ENCODE measurements at places on chromosomes 12 and 14.

GRCh38 chr14:78451319-78451695 is 281.1 kb downstream of the NRXN3 start:
- no peak for DNase-seq

DNA sequence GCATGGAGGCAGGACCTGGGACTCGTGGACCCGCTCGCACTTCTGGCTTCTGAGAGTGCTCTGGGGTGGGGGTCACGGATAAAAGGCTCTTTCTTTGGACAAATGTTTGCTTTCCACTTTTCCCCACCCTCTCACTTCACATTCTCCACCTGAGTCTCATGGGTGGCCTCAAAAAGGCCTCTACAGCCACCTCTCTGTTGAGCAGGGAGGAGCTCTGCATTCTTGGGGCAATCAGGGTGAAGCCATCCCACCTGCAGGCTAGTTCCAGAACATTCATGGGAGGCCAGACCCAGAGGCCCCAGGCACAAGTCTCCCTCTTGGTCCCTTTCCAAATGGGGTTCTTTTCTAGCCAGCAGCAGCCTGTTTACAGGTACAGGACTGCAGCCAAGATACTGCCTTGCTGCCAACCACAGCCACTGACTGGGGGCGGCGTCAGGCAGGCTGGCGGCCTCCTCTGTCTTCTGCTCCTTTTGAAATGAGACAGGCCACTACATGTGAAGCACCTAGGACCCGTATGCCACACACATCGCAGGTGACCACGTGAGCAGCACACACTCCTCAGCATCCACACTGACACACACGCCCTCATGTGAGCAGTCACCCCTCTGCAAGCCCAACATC is 18.2 kb upstream of the CEBPE start:
- no peak for DNase-seq

DNA sequence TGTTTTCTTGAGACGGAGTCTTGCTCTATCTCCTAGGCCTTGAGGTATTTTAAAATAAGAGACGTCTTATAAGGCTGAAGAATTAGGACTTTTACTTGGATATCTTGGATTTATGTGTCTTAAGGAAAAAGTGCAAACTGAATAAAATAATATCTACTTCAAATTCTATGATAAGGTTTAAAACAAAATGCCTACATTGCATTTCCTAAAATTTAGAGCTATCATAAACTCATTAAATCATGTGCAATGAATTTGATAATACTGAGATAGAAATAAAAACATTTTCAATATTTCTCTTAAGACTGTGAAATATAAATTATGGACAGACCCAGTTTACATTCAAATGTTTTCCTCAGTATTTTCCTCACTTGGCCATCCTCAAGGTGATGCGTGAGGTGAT is 729.5 kb upstream of the LMO3 start:
- no peak for DNase-seq

DNA sequence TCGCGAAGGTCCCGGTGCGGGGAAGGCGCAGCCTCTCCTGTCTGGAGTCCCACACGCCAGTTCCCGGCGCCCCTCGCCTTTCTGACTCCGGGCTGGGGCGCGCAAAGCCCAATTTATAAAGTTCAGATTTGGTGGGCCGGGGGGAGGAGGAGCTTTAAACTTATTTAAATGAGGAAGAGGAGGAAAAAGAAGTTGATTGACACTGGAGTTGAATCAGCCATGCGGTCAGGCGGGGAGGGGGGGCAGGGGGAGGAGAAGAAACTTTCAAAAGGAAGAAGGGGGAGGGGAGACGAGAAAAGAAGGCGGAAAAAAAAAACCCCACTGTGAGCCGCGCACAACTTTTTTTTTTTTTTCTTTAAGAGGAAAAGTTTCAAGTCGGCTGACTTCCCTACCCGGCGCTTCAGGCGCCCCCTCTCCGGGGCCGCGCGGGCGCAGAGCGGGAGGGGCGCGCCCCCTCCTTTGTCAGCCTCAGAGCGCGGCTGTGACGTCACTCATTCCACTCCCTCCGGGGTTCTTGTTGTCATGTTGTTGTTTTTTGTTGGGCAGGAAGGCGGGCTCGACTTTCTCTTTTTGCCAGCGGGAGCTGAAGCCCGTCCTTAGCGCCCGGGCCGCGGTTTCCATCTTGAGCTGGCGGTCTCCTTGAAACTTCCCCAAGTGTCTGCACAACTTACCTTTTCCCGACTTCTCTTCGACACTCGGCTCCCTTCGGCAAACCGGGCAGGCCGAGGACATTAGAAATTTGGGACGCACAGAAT is at the start of gene ZFP36L1:
Gene ZFP36L1, minus strand, starts transcription at position 89 of the 755 bp plus-strand sequence. CDS start 129 bp downstream, outside the sequence.
- peak; percentile 87 for DNase-seq

DNA sequence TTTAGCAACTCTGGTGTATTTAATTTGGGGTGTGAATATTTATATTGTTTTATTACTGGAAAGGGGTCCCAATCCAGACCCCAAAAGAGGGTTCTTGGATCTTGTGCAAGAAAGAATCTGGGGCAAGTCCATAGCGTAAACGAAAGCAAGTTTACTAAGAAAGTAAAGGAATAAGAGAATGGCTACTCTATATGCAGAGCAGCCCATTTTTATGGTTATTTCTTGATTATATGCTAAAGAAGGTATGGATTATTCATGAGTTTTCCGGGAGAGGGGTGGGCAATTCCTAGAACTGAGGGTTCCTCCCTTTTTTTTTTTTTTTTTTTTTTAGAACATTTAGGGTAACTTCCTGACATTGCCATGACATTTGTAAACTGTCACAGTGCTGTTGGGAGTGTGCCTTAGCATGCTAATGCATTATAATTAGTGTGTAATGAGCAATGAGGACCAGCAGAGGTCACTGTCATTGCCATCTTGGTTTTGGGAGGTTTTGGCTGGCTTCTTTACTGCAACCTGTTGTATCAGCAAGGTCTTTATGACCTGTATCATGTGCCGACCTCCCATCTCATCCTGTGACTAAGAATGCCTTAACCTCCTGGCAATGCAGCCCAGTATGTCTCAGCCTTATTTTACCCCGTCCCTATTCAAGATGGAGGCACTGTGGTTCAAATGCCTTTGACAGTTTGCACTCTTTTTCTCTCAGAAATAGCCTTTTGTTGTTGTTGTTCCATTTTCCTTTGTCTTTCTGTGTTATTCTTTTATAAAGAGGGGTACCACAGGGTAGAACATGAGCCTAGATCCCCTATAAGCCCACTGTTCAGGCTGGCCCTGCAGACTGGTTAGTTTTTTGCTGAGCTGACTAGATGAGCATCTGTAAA is 75.5 kb upstream of the DCD start:
- DNase-seq: peak; percentile 46

DNA sequence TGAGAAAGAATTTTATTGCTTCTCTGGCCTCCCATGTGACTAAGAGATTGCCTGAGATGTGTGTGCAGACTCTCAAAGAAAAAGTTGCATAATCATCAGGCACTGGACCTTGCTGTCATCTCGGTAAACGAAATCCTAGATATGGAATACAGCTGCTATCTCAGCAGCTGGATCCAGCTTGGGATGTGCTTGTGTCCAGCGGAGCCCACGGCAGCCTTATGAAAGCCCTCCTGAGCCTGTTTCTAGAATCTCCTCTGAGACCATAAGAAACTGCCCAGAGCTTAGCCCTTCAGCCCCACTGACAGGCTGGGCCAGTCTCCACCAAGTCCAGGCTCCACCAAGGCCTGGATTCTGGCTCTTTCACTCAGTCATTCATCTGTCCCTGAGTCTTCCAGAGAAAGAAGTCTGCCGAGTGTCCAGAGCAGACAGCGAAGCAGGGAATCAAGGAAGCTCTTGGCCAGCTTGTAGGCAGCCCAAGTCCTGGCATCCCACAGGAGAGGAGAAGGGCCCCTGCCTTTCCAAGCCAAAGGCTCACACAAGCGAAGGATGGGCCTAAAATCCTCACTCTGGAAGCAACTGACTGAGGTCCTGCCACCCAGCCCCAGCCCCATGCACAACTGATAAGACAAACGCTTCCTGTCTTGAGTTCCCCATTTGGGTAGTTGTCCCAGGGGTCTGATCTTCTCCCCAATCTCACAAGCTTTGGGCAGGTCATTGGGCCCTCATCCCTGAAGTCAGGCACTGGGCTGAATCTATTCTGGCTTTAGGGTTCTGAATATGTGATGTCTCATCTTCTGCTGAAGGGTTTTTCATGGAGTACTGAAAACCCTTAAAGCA is 97.8 kb downstream of the SEC23A start:
- DNase-seq: no peak

DNA sequence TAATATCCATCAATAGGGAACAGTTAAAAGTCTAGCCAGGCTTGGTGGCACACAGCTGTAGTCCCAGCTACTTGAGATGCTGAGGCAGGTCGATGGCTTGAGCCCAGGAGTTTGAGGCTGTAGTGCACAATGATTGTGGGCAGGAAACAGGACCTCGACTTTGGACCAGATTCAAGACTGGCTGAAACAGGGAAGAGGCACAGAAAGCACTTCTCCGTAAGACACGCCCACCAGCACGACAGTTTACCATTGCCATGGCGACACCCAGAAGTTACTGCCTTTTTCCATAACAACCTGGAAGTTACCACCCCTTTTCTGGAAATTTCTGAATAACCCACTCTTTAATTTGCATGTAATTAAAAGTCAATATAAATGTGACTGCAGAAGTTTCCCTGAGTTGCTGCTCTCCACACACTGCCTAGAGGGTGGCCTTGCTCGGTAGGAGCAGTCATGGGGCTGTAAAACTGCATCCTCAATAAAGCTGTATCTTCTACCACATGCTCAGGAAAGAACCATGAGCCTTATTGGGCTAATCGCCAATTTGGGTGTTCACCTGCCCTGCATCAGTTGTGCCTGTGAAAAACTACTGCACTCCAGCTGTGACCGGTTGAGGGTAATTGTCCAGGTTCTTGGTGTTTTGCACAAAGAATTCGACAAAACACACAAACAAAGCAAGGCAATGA is 4.6 kb upstream of the LRRC23 start:
- DNase-seq: peak; percentile 39

GRCh38 chr12:23686095-23686494 is 263.4 kb downstream of the SOX5 start:
- no peak for DNase-seq

DNA sequence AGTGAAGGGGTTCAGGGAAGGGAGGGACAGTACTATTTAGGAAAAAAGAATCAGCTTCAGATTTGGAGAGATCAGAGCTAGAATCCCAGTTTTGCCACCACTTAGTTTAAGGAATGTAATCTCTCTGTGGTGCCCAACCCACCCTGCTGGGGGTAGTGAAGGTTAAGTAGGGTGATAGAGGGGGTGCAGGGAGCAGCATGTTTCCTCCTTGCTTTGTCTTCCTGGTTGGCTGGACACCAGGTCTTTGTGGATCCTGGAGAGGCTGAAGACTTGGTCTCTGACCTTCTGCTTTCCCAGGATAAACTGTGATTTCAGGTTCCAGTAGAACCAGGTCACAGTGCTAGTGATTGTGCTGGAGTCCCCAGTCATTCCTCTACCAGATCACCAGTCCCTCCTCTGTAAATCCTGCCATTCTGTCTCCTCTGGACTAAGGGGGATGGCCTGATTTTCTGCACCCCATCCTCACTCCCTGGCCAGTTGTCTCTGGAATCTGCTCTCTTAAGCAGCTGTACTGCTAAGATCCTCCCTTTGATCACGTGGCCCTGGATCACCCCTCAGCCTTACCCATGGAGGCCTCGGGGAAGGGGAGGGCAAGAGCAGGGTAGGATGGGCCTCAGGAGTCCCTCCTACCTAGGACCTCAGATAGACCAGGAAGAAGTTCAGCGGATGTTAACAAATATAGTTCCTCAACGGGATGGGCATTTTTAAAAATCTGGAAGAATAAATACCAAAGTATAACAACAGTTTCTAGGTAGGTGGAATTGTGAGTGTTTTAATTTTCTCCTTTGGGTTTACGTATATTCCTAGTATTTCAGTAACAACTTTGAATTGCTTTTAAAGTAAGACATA is 3.1 kb downstream of the MAP3K12 start:
- DNase-seq: no peak

GRCh38 chr12:25755971-25756260 is 202.6 kb upstream of the RASSF8 start:
- no peak for DNase-seq

- DNase-seq: no peak
Observed at GRCh38 chr14:43165651-43166050, 1341.4 kb downstream of the FSCB start.

DNA sequence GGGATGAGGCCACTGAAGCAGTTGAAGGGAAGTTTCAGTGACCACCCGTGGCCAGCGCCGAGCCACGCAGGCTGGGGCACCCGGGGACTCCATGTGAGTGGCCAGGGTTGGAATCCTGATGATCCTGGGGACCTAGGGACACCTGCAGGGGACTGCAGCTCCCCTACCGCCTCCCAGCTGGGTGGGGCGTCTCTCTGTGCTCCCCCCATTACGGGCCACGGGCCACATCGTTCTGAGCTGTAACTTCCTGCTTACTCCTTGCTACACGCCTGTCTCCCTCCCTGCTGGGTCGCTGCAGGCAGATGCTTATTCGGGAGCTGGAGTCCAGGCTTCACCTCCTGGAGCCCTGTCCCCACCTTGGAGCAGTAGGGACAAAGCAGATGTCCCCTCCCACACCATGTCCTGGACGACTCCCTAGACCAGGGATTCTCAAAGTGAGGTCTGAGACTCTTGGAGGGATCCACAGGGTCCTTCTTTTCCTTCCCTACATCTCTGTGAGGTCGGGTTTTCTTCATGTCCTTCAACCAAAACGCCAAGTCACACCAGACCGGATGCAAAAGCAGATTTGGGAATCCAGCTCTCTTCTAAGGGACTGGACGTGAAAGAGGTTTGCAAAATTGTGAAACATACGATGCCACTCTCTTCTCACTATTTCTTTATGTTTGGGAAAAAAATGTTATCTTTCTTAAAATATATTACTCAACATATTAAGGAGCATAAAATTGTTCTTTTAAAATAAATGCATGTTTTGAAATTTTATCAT is 85.9 kb upstream of the NCOR2 start:
- DNase-seq: no peak

DNA sequence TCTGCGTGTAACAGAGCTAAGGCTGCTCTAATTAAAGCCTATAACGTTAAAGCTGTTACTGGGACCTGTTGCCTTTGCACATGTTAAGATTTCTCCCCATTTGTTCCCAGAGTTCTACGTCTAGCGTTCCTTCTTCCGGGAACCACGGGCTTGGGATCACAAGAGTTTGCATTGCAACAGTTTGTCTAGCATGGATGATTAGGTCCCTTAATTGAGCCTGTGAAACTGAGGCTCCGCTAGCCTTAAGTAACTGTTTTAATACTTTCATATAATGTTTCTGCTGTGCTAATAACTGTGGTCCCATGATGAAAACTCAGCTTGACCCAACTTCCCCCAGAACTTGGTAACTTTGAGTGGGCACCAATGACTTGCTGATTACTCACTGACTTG is 16.7 kb upstream of the LYZ start:
- no peak for DNase-seq

DNA sequence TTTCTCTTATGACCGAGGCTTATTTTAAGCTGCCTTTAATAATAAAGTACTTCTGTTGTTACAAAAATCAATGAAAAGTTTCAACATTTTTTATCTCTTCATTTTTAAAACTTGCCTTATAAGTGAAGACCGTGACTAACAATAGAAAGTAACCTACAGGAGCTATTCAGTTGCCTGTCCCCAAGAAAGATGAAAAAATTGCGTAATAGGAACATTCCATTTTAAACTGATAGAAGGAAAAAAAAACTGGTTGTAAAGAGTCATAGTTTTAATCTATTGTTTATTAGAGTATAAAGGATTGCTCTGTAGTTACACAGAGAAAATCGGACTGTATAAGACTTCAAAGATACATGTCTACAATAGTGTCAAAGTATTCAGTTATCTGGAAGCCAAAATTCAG is 83.3 kb downstream of the DAAM1 start:
- DNase-seq: no peak

Measured in hematopoietic multipotent progenitor cell treated with erythropoietin and hydrocortisone succinate and interleukin-3 and kit ligand, for 15 days (in vitro differentiated cells).